ENCODE measurements at places on chromosomes 7 and 10.

- no peak for DNase-seq
These were observed 6.6 kb downstream of the SYNPO2L start for GRCh38 chr10:73648975-73649829.

DNA sequence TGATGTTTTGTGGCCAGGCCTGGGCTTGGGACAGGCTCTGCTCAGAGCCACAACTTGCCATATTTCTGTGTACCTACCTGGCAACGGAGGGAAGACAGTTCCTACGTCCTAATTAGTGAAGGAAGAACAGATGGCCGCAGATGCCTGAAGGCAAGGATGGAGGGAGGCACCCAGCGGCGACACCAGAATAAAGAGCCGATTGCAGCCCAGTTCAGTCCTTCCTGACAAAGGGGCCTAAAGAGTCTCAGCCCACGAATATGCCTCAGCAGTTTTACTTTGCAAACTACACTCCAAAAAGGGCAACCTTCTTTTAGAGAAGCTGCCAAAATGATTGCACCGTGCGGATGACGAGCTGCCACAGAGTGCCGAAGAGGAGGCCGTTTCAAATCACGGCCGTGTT lies 585.8 kb downstream of the GLRX3 start:
- no peak for DNase-seq

- no peak for DNase-seq
These were observed 259.0 kb downstream of the BBS9 start for GRCh38 chr7:33388332-33388731.

GRCh38 chr10:97538411-97538810 lies 34.2 kb upstream of the ANKRD2 start:
- DNase-seq = no peak

GRCh38 chr7:96993094-96993865 lies 12.1 kb upstream of the DLX6 start:
- DNase-seq = no peak

DNA sequence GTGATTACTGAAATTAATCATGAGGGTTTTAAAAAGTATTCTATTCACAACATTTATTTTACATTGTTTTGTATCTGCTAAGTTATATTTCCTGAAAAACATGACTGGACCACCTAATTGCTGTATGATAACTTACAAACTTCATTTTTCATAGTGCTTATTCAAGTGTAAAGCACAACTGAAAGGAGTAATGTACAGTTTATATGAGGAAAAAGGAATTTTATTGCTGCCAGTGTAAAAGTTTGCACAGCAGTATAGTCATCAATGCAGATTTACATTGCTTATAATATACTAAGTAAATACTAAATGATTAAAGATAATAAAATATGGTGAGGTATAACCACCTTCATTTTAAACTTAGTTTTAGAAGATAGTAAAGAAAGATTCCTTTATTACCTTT lies 4.0 kb downstream of the PTEN start:
- no peak for DNase-seq

DNA sequence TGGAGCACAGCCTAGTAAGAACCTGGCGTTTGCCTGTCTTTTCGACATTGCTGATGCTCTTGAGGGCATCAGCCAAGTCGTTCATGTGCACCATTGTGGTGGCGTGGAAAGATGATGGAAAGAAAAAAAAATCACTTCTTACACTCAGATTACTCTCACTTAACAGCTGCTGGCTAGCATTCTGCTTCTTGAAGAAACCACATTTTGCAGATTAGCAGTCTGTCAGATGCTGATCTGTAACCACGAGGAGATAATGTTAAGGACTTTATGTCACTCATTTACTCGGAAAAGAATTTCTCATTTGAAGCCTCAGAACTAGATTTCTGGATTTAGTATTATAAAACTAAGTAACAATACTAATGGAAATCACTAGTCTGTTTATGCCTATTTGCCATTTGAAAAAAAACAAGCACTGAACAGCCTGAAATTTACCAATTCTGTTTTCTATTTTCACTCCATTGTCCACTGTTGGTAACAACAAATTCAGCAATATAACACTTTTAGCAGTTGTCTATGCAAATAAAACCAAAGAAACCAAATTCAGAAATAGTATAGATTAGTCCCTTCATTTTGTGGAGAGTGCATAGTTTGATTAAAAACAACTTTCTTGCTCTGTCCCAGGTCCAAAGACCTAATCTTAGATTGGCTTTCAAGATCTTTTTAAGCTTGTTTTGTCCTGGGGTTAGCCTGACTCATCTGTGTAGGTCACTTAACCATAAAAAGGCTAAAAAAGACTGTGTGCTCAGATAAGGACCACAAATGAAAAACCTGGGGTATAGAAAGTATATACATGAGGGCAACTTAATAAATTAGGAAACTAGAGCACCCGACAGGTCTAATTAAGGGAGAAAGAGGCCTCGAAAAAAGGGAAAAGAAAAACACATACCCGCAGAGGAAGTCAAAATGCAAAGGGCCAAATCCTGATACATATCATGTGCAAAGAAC lies 67.5 kb downstream of the NT5C2 start:
- DNase-seq = no peak

GRCh38 chr10:43573250-43574000 lies 991 bp downstream of the ZNF239 start:
- no peak for DNase-seq

- DNase-seq = no peak
These were observed 164.6 kb upstream of the PPP1R3A start for GRCh38 chr7:114083166-114084001.

- no peak for DNase-seq
These were observed 30.0 kb downstream of the PRSS2 start for GRCh38 chr7:142800699-142801260.

GRCh38 chr7:33882950-33883670 lies 22.2 kb upstream of the BMPER start:
- no peak for DNase-seq

GRCh38 chr10:86957471-86958115 lies at the start of gene MMRN2:
Gene MMRN2, minus strand, starts transcription at chr10:86957615. Its CDS starts 74 bp downstream, at chr10:86957541.
- no peak for DNase-seq

- no peak for DNase-seq
These were observed 102.5 kb downstream of the TRIL start for GRCh38 chr7:28855538-28856217.

DNA sequence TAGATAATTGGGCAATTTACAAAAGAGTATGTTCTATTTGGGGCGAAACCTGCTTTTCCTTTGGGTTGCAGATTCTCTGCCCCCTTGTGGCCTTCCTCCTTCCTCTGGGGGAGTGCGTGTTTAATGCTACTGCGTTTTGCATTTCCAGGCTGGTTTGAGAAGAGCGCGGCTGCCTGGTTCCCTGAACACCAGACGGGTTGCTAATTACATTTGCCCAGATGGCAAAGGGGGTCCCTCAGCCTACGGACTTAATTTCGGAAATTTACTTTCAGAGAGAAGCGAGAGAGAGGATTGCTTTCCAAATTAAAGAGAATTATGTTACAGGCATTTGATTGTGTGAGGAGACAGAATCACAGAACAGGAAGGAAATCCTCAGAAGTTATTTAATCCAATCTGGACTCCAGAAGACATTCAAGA lies 91.9 kb upstream of the JAZF1 start:
- DNase-seq = peak; percentile 21

- DNase-seq = no peak
These were observed 5.2 kb upstream of the APBB1IP start for GRCh38 chr10:26432938-26433337.

DNA sequence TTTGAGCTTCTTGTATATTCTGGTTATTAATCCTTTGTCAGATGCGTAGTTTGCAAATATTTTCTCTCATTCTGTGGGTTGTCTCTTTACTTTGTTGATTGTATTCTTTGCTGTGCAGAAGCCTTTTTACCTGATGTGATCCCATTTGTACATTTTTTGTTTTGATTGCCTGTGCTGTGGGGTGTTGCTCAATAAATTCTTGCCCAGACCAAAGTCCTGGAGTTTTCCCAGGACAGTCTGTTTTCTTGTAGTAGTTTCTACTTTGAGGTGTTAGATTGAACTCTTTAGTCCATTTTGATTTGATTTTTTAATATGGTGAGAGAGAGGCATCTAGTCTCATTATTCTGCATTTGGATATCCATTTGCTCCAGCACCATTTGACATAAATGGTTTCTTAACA lies 588.7 kb upstream of the MBL2 start:
- DNase-seq = no peak

DNA sequence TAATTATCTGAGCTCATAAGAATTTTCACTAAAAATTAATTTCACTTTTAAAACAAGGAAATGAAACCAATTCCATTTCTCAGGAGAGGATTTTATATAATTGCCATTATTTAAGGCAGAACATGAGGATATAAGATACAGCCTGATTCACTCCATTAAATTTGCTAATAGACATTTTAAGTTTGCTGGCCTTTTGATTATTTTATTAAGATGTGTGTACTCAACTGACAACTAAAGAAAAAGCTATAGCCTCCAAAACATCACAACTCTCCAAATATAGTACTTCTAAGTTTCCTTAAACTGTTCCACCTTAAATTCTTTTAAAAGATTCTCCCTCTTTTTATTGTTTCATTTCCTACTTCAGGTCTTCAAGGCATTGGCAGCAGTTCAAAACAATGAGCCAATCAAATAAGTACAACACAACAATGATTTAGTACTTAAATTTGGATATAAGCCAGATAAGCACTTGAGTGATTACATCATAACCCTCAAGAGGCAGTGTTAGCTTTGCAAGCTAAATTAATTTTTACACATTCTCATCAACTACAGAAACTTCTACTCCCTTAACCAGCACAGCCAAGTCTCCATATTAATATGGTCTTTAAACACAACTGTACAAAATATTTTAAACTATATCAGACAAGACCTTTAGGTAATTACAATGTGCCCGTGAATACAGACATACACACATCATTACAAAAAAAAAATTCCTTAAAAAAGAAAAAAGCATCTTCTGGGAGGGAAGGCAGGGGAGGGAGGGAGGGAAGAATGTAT lies 121.8 kb downstream of the KMT2C start:
- DNase-seq = no peak

- no peak for DNase-seq
These were observed 42.9 kb upstream of the PCBD1 start for GRCh38 chr10:70931168-70931815.

DNA sequence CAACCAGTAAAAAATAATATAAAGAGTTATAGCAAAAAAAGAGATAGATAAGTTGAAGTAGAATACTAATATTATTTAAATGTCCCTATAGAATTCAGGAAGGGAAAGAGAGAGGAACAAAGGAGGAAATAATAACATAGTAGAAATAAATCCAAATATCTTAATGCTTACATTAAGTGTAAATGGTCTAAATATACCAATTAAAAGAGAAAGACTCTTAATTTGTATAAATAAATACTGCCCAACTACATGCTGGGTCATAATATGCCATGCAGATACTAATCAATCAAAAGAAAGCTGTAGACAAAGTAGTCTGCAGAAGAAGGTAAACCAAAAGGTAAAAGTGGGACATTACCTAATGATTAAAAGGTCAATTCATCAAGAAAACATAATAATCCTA lies 43.3 kb upstream of the VIPR2 start:
- no peak for DNase-seq

DNA sequence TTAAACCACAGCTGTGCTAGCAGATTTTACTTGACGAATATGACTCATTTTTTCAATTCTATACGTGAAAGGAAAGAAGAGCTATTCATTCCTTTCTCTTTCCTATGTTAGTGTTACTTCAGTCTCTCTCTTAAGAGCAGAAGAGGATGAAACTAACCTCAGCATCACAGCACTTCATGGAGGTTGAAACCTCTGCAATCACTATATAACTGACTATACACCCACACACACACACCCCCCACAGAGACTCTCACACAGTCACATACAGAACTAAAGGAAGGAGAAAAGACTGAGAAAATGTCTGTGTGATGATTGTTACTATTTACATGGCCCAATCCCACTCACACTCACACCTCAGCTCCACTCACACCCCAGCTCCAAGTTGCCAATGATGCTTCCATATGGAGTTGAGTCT lies 104.2 kb downstream of the KIF20B start:
- DNase-seq = no peak

DNA sequence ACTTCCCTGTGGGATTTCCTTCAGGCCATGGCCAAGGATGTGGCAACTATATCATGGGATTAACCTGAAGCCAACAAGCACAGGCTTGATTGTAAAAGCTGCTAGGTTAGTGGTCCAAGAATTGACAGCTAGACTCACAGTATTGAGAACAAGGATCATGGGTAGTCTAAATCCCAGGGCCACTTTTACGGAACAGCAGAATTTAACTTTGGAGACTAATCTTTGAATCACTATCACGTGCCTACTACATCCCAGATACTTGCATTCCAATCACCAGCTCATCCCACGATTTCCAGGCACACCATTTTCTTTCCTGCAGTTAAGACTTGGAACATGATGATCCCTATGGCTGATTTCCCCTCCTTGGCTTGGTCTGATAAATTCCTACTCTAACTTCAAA lies 65.6 kb upstream of the ADO start:
- DNase-seq = no peak

GRCh38 chr7:131554880-131555516 lies 1.4 kb downstream of the PODXL start:
- no peak for DNase-seq

GRCh38 chr7:72317341-72317740 lies 94.8 kb downstream of the CALN1 start:
- DNase-seq = no peak

DNA sequence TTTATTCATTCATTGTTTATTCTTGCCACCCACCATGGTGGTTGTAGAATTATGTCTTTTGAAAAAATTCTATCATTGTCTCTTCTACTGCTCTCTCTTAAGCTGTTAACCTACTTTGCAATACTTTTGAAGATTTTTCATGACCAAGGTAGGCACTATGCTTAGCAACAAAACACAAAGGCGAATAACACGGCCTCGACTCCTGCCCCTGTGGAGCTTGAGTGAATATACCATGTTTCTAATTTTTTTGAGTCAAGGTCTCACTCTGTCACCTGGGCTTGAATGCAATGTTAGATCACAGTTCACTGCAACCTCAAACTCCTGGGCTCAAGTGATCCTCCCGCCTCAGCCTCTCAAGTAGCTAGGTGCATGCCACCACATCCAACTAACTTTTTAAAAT lies 39.4 kb downstream of the APBB1IP start:
- no peak for DNase-seq

- peak; percentile 4 for DNase-seq
These were observed 350 bp upstream of the ZNF37A start for GRCh38 chr10:38093816-38094157.

DNA sequence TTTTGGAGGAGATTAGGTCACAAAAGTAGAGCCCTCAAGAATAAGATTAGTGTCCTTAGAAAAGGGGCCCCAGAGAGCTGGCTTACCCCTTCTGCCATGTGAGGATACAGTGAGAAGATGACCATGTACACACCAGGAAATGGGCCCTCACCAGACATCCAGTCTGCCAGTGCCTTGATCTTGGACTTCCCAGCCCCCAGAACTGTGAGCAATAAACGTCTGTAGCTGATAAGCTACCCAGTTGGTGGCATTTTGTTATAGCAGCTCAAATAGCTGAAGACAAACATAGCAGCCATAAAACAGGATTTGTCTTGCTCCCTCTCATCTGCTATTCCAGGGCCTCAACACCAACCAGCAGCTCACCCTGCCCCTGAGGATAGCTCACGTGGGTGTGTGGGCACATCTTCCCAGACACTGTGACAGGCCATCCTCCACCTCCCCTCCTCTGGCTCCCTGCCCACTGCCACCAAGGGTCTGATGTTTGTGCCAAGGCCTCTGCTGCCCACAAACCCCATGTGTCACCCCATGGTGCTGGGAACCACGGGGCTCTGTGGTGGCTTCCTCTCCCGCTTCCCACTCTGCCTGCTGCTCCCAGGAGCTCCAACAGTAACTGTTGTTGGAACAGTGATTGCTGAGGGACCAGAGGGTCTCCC lies 252.4 kb downstream of the USP6NL start:
- no peak for DNase-seq
